Activated CD4-positive, alpha-beta T cell treated with anti-CD3 and anti-CD28 coated beads, Interleukin-2, amount 10 ng/mL, durations not matched to agents 24 days and 14 days (primary cell): ENCODE measurements at places on chromosomes 4 and X.

DNA sequence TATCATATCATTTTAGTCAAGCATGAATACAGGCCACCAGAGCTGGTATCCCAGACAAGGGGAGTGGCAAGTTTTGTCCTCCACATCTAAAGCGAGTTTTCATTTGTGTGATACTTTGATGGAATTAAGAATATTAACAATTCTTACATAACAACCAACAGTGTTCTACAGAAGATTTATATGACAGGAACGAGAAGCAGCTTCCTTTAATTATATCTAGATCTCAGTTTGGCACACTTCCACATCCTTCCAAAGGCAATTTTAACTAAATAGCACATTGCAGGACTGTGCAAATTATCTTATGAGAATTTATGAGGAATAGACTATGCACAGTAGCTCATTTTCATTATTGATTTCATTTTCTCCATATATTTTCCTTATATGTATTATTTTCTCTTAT is 121.2 kb upstream of the GUCY1A1 start:
- DNase-seq = no peak

DNA sequence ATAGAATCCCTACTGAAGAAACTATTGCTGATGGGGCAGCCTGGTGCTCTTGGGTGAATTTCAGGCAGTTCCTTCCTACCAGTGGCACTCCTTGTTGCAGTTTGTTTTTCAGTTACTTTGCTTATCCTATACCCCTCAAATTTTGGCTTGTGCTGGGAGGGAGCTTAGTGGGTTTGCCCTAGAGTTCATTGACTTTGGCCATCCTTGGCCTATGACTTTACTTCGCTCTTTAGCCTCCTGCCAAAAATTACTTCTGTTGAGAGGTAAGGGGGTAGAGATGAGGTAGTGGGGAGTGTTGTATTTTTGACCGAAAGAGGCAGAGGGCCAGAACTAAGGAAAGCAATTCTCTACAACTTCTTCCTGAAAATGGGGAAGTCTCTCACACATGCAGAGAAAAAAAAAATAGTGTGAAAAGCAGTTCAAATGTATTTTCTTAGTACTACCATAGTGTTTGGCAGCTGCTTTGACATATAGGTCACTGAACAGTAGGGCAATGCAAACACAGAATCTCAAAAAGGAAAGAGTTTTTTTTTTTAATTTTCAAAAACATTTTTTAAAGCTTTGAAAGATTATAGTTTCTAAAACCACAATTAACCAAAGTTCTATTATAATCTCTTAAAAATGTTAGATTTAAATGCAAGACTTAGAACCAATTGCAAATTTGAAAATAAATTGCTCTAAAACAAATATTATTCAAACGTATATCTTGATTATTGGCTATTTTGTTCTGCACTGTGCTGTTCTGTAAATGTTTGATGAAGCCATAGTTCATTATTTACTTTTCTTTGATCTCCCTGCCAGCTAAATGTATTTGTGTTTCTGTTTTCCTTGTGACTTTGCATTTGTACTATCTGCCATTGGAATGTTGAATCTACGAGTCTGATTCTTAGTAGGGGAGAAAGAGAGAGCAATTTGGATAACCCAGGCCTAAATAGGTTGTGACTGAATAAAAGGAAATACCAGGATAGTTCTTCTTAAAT is 73.6 kb downstream of the DCK start:
- no peak for DNase-seq

DNA sequence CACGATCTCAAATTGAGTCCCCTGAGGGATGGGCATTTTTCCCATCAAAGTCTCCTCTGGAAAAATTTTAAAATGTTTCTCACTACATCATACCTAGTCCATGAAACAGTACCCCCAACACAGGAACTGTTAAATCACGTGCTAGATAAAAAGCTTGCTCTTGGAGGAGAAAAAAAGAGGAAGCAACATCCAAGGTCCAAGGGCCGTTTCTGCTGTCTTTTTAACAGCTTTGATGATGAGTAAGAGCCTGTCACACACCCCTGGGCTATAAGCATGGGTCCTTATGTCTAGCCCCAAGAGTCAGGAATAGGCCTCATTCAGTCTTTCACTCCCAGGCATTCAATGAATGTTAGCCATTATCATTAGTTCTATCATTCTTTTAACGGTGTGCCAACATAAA is 128.9 kb downstream of the SH3KBP1 start:
- no peak for DNase-seq

GRCh38 chr4:41792166-41792565 is 43.6 kb upstream of the PHOX2B start:
- no peak for DNase-seq

DNA sequence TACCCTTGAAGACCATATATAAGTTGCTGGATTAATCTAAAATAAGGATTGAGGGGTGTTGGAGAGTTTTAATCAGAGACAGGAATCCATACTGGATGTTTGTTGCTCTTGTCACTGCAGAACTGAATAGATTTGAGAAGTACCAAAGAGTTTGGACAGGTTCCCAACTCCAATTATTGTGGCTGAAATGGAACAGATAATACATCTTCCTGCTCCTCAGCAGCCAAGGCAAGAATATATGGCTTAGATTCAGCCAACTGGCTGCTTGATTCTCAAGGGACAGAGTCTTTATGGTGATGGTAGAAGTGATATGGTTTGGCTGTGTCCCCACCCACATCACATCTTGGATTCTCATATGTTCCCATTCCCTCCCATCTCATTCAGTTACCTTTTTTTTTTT is 97.0 kb upstream of the PDHA2 start:
- DNase-seq = no peak

DNA sequence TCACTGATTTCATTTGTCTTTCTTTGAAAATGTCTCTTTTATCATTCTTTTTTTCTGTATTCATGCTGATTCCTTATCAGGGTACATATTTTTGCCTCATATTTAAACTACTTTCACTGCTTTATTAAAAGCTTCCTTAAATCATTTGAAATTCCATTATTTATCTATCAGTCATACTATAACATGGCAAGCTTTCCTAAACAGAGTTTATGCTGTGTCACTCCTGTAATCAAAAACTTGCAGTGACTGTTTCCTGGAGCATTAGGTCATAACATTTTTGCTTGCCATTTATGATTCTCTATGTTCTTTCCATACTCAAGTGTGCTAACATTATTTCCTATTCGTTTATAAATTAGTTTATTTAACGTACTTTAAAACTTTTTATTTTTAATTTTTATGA is 203.7 kb downstream of the BMPR1B start:
- no peak for DNase-seq

GRCh38 chrX:23374291-23374690 is 39.6 kb downstream of the PTCHD1 start:
- no peak for DNase-seq

GRCh38 chr4:18057821-18058533 is 36.4 kb upstream of the LCORL start:
- no peak for DNase-seq

- no peak for DNase-seq
These were observed 224.9 kb downstream of the FRMPD4 start for GRCh38 chrX:12363216-12363615.

GRCh38 chr4:1557221-1557597 is 126.9 kb downstream of the FAM53A start:
- no peak for DNase-seq

- no peak for DNase-seq
These were observed 25.1 kb upstream of the FHL1 start for GRCh38 chrX:136122207-136122606.

DNA sequence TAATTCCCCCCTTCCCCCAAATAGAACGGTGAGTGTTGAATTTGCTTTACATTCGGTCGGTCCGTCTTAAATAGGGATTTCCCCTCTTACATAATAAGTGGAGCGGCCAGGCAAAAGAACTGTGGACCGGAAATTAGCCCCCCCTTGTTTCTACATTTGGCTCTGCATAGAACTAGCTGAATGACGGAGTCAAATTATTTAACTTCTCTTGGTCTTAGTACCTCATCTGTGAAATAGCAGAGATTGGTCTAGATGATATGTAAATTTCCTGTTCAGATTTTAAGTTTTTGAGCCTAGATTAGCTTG is 1.3 kb downstream of the SPATA18 start:
- no peak for DNase-seq

GRCh38 chr4:55125763-55126541 is 557 bp upstream of the KDR start:
- no peak for DNase-seq

- no peak for DNase-seq
These were observed 76.1 kb downstream of the NSG1 start for GRCh38 chr4:4462970-4463369.

DNA sequence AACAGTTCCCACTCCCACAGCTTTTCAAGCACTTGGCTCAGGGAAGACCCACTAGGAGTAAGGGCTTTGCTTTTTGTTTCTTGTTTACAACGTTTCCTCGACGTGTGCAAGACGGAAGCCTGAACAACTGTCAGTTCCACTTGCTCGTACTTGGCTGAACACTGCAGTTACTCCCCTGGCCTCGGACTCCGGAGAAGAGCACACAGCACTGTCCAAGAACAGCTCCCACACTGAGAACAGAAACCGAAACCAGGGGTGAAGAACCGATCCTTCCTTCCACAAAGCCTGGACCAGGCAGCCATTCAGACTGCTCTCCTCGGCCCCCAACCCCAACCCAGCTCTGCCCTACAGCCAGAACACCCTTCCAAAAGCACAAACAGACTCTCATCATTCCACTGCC is 25.5 kb downstream of the IRF2 start:
- DNase-seq = peak; percentile 72

GRCh38 chr4:666822-667544 is 7.1 kb downstream of the ATP5ME start:
- no peak for DNase-seq

- DNase-seq = no peak
These were observed 214.3 kb downstream of the LDB2 start for GRCh38 chr4:16684097-16684496.

- no peak for DNase-seq
These were observed 541.4 kb downstream of the ADGRL3 start for GRCh38 chr4:61741327-61742096.

DNA sequence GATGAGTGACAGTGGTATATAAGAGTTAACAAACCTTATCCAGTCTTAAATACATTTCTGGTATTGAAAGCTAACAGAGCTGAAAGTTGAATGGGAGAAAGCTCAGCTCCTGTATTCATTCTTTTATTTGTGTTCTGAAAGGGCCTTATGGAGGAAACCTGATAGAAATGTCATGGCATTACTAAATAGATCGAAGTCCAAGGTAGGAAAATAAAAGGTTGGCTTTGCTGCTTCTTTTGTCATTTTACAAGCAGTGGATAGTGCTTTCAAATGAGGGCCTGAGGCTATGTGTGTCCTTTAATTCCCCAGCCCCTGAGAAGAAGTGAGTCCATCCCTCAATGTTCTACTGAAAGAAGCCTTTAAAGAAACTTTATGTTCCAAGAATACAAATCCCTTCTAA is 974.3 kb upstream of the INTU start:
- no peak for DNase-seq
